T-helper 17 cell (primary cell): ENCODE measurements at places on chromosomes 2 and 18.

GRCh38 chr2:18482666-18483065, 77.8 kb downstream of the RDH14 start:
- DNase-seq: no peak

DNA sequence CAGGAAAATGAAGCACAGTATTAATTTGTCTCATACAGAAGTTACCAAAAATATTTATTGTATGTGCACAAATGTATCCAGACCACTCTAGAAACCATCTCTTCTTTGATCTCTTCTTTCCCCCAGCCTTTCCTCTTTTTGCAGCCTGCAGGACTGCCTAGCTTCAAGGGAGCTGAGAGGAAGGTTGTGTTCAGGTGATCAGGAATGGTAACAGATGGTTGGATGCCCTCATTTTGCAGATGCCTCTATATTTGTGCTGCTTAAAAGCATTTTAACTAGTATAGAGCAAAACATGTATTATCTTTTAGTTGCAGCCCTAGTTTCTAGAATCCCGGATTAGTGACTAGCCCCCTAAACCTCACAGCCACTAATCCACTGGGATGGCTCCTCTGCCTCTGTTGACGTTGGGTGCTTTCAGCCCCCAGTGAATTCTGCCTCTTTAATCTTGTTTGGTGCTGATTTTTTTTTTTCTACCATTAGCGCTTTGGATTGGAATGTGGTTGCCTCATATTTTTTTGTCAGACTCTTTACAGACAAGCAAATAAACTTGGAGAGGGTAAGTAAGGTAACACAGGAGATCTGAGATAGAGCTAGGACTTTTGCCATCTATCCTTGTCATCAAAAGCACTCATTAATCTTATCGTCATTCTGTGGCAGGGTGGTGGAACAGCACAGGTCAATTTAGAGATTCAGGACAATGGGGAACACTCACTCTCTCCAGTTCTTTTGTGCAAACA, 103.8 kb upstream of the NDUFV2 start:
- no peak for DNase-seq

DNA sequence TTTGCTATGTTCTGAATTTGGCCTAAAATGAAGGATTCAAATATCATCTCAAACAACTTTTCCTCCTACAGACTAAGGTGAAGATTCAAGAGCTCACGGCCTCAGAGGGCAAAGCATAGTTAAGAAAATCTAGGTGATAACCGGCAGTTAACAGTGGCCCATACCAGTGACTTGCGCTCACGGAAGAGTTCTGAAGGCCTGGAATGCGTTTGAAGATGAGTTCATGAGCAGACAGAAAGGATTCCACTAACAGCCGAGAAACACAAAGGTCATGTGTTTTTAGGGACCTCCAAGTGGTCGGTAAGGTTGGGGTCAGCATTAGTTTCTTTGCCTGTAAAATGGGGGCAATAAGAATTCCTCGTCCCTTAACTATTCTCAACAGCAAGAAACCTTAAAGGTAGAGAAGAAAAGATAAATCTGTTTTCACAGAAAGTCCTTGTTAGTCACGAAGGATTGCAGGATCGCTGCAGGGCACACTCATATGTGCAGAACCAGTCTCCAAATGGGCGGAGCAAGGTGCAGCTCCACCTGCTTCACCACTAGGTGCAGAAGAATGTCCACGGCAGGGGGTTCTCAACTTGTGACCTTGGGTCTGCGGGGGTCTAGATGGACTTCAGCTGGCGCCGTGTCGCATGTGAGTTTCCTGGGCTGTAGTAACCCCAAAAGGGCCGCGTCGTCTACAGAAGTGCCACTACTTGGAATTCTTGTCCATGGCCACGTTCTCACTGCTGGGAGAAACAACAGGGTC, 708 bp upstream of the RPIA start:
- DNase-seq: peak; percentile 19

GRCh38 chr18:21894619-21895367, 154.2 kb downstream of the MIB1 start:
- DNase-seq: no peak
